Activated CD4-positive, alpha-beta T cell treated with anti-CD3 and anti-CD28 coated beads, Interleukin-2, amount 10 ng/mL, durations not matched to agents 7 days and 5 days (primary cell): ENCODE measurements at places on chromosomes 2 and 18.

DNA sequence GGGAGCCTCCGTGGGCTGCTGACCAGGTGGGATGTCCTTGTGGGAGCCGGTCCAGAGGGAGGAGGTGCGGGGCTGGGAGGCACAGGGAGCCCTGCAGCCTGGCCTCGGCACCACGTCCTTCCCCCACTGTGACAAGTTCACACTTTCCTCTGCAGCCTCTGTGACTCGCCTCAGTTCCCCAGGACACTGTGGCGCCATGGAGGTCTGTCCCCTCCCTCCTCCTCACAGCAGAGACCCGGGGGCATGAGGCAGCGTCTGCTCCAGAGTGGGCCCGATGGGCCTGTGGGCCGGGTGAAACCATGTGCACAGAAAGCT lies 27.3 kb upstream of the KCNG2 start:
- no peak for DNase-seq

DNA sequence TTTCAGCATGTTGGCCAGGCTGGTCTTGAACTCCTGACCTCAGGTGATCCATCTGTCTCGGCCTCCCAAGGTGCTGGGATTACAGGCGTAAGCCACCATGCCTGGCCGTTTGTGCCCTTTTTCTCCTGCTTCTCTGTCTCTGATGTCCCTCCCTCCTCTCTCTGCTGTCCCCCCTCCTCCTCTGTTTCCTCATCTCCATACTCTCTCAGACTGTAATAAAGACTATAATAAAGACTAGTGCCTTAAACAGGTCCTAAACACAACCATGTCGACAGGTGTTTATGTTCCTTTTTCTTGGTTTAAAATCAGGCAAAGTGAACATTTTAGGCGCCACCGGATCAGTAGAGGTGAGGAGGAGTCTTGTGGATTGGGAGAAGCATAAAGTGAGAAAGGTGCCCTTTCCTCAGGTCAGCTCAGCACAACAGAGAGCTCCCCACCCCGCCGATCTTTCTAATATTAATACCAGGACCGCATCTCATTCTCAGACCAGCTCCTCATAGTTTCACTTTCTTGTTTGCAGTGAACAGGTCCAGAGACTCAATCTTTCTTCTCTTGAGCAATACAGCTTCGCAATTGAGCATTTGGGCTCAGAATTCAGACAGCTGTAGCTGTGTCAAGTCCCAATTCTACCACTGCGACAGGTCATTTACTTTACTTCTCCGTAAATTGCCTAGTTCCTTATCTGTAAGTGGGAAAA lies 23.7 kb downstream of the TIMM21 start:
- no peak for DNase-seq

DNA sequence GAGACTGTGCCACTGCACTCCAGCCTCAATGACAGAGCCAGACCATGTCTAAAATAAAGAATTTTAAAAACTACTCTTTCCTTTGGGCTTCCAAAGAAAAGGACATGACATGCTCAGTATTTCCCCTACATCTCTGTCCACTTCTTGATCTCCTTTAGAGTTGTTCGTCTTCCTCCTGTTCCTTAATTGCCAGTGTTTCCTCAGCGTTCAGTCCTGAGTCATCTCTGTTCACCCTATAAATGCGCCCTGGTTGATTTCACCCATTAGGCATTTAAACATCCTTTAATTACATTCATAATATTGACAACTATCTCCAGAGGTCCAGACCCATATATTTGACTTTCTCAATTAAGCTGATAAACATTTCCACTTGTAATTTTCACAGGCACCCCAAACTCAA lies 64.0 kb downstream of the AAK1 start:
- DNase-seq, result no peak

- no peak for DNase-seq
These were observed 28.3 kb upstream of the MRO start for GRCh38 chr18:50848061-50848551.

- DNase-seq, result no peak
These were observed 6.6 kb downstream of the TTLL4 start for GRCh38 chr2:218717262-218717661.

GRCh38 chr2:102030855-102031527 lies 39.2 kb downstream of the IL1R2 start:
- DNase-seq, result no peak

- no peak for DNase-seq
These were observed 51.7 kb downstream of the IMPA2 start for GRCh38 chr18:12032786-12033642.

DNA sequence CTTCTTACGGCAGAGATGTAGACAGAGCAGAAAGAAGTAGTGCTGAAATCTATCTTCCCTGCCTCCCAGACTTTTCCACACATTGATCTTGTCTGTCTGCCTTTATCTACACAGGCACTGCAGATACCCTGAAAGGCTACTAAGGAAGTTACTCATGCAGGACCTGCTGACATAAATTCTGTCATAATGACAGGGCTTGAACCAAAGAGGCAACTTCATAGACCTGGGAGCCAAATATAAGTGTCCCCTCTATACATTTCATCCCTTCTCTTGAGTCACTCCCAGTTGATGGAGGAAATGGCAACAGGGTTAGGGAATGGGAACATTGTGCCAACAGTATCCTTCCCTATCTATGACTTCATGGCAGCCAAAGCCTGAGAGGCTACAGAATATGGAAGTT lies 157.5 kb downstream of the TNS1 start:
- DNase-seq, result no peak

GRCh38 chr2:127279781-127280180 lies 14.2 kb downstream of the ERCC3 start:
- DNase-seq, result no peak
